Epithelial cell of proximal tubule (primary cell): ENCODE measurements at places on chromosomes 1 and 21. TPM values are rescaled to one million over a fixed set of nuclear protein-coding genes. Genes with fewer than 3 reads are reported as not detected.

The F3 gene
- total RNA-seq = 179 and 246 TPM in 2 replicates

The SLFNL1 gene
- 0.07 TPM in 1 of 2 replicates, not detected in the other for total RNA-seq

The RGS18 gene
- total RNA-seq = not detected in 2 replicates

The CGN gene
- total RNA-seq = 9.5 and 10.1 TPM in 2 replicates

The CFAP107 gene
- total RNA-seq = not detected in 2 replicates

The STUM gene
- under 0.01 TPM in 1 of 2 replicates, not detected in the other for total RNA-seq

The ILDR2 gene
- 0.86 and 2.3 TPM in 2 replicates for total RNA-seq

The OR2L8 gene
- total RNA-seq = not detected in 2 replicates
